Stimulated activated CD4-positive, alpha-beta T cell treated with anti-CD3 and anti-CD28 coated beads, Interleukin-2, amount 100 ng/mL, for 48 hours (primary cell): ENCODE measurements at places on chromosomes 7 and 10.

DNA sequence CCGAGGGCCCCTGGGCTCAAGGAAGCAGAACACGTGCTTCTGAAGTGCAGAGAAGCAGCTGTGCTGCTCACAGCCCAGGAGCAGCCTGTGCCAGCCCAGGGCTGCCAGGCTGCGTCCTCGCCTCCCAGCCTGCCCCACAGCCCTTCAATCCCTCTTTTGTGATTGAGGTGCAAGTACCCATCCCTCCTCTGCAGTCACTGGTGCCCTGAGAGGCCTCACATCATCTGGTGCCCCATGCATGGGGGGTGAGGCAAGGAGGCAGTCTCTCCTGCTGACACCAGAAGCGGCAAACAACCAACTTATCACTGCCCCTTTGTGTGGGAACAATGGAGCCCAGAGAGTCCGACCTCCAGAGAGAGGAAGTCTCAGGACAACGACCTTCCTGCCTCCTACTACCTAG is 49.8 kb upstream of the FGFR2 start:
- no peak for DNase-seq

DNA sequence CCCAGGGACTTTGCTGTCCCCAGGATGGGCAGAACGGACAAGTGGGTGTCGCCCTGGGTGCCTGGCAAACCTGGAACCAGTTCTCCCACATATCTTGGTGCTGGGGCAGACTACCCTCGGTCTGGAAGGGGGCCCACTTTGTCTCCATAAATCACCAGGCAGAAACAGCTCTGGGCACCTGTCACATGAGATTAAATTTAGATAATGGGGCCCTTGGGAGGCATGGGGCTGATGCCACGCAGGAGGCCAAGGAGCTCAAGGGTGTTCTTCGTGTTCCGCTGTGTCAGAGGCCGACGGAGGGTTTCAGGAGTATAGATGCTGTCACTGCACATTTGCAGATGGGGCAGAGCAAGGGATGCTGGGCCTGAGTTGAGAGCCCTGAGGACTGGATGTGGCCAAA is 72.7 kb downstream of the TMEM130 start:
- DNase-seq, result no peak

- DNase-seq, result no peak
These were observed 2.6 kb upstream of the BMPR1A start for GRCh38 chr10:86753638-86754434.

DNA sequence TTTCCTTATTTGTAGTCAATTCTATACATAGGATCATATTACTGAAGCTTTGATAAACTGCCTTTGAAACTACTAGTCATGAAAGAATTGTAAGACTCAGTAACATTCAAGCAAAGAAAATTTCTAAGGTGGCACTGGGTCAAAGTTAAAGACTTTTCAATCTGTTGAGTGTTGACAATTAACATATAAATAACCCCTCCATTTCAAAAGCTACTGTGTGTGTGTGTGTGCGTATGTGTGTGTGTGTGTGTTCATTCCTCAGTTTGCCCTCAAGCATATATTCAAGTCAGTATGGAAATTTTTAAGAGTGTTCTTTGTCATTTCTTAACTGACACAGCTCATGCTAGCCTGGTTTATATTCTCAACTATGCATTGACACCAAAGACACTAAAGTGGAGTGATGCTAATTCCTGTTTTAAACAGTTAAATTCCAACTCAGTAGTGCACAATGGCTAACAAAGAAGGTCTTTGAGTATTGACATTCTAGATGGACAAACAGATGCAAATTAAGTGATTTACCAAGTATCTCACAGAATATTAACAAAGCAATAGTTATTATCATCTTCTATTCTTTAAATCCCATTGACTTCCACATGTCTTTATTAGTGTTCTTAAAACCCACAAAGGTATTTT is 314.8 kb upstream of the GRM3 start:
- no peak for DNase-seq

GRCh38 chr10:28631896-28632583 is 45.3 kb upstream of the BAMBI start:
- DNase-seq, result no peak

- no peak for DNase-seq
These were observed 131.3 kb downstream of the ALOX5 start for GRCh38 chr10:45505311-45505710.

DNA sequence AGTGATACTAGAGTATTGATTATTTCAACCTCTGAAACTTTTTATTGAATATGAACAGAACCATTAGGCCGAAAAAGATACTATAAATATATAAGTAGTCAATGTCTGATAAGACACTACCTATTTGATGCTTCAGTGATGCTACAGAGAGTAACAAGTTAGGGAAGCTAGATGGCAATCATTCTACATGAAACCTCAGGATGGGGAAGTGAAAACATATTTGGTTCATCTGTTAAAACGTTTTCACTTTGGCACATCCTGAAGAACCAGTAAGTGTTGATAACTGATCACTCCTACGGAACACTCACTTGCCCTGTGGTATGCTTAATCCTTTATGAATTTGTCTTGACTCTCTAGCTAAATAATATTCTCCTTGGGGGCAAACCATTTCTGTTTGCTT is 1064.9 kb downstream of the NXPH1 start:
- DNase-seq, result no peak

DNA sequence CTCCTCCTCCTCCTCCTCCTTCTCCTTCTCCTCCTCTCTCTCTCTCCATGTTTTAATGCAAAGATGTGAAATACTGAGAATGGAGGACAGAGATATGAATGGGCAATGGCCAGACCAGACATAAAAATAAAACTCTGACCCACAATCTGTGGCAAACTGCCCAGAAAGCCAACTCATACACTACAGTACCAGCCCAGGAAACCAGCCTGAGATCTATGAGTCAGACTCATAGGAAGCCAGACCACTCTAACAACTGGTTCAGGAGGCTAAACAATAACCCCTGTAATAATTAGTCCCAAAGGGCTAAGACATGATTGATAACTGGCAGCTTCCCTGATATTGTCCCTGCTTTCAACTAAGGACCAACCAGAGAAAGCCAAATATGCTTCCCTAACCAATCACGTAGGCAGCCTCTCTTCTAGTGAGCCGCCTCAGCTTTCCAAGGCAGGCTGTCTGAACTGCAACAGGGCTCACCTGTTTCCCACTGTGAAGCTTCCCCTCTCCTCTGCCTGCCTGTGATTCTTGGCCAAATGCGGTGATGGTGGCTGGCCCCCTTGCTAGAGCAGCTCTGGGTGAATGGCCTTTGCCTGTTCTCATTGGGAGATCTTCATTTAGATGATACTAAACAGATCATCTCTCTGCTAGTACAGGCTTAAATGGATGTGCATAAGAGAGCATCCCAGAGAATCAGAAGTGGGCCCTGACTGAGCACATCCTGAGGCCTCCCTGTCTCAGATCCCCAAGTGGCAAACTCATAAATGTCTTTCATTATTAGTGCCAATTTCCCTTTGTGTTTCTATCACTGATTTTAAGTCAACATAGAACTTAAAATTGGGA is 817.6 kb downstream of the TNS3 start:
- no peak for DNase-seq

GRCh38 chr10:12401466-12401865 is 52.1 kb downstream of the CAMK1D start:
- DNase-seq, result no peak

GRCh38 chr7:75662579-75663301 is 76.0 kb downstream of the HIP1 start:
- DNase-seq, result no peak

DNA sequence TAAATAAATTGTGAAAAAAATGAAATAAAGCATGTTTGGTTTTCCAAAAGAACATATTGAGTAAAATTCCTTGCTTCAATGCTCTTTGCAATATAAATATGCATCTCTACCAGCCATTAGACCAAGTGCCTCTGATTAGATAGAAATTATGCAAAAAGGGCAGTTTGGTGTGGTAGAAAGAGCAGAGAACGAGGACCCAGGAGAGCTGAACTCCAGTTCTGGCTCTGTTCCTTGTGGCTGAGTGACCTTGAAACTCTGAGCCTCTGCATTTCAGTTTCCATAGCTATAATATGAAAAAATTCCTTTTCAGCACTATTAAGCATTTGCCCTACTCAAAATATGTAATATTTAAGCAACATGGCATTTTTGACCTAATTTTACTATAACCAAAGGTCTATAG is 36.5 kb downstream of the COL1A2 start:
- no peak for DNase-seq

- no peak for DNase-seq
These were observed 30.4 kb upstream of the DDC start for GRCh38 chr7:50595491-50596102.

GRCh38 chr10:113576852-113577251 is 24.0 kb downstream of the HABP2 start:
- no peak for DNase-seq

DNA sequence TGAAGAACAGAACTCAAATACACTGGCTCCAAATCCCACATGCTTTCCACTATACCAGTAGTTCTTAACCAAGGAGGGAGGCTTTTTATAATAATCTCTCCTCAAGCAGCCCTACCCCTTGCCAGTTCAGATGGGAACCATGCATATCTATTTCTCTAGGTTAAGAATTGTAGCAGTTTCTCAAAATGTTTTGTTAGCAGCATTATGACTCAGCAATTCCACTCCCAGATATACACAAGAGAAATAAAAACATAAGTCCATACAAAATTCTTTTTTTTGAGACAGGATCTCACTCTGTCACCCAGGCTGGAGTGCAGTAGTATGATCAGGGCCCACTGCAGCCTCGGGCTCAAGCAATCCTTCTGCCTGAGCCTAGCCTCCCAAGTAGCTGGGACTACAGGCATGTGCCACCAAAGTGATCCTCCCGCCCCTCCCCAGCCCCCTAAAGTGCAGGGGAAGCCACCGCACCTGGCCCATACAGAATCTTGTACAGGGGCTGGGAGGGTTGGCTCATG is 18.1 kb downstream of the YWHAG start:
- DNase-seq, result no peak

DNA sequence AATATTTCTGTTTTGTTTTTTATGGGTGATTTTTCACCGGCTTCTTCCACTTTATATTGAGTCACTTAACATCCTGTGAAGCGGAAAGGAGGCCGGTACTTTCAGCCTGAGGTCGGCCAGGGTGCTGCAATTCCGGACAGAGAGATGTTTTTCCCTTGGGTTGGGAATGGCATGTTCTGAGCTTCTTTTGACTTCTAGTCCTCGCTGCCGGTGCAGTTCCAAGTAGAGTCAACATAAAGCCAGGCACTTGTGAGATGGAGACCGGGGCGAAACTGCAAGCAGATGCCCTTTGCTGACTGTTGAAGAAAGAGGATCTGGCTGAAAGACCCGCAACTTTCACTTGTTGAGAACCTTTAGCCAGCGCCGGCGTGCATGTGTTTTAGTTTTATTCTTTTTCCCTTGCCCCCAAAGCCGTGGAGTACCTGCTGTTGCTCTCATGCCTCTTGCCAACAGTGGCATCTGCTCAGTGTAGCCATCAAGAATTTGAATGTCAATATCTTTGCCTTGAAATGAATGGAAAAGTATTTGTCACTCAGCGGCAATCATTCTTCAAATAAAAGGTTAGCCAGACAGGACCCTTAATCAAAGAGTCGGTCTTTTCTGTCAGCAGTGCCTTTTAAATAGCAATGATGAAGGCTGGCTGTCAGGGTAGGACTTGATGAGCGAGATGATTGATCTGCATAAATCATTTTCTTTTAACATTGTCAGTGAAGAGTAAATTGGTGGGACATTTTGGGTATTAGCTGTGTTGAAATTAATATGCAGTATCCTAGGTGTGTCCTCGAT is 351.2 kb downstream of the LRMDA start:
- DNase-seq, result no peak

GRCh38 chr7:138015096-138015495 is 13.2 kb upstream of the CREB3L2 start:
- no peak for DNase-seq

- no peak for DNase-seq
These were observed 69.9 kb downstream of the TMEM106B start for GRCh38 chr7:12281038-12281437.

- no peak for DNase-seq
These were observed 409.3 kb downstream of the RPS24 start for GRCh38 chr10:78442836-78443550.

DNA sequence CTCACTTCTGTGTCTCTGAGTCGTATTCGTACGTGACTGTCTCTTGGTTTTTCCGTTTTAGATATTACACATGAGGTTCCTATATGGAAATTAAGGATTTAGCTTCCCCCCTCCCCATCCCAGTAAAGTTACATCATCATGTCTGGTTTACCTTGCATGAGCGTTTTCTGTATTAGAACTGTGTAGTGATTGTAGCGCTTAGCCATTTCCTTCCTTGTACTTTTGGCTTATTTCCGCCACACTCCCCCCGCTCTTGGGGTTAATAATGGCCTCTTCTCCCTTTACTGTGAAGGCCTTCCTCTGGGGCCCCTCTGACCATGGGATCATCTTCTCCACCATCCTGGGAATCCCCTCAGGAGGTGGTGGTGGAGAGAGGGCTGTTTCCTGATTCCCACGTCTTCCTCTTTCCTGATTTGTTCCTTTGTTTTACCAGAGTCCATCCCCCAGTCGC is 27.2 kb upstream of the AP5Z1 start:
- DNase-seq, result no peak

DNA sequence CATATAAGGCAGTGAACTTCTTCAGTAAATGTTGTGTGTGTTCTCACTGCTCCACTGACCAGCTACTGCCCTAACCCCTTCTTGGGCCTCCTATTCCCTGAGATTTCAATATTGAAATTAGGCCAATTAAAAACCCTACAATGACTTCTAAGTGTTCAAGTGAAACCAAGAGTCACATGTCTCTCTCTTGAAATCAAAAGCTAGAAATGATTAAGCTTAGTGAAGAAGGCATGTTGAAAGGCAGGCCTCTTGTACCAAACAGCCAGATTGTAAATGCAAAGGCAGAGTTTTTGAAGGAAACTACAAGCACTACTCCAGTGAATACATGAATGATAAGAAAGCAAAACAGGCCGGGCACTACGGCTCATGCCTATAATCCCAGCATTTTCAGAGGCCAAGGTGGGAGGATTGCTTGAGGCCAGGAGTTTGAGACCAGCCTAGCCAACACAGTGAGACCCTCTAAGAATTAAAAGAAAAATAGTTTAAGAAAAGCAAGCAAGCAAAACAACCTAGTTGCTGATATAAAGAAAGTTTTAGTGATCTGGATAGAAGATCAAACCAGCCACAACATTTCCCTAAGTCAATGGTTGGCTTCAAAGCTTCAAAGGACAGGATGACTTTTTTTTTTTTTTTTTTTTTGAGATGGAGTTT is 22.3 kb downstream of the BRAF start:
- DNase-seq, result no peak

- DNase-seq, result no peak
These were observed 4.4 kb downstream of the DDIT4 start for GRCh38 chr10:72277996-72278667.

- DNase-seq, result no peak
These were observed 4.7 kb downstream of the CPA1 start for GRCh38 chr7:130384841-130385599.

GRCh38 chr10:52609626-52610240 is 162.9 kb downstream of the MBL2 start:
- DNase-seq, result no peak

DNA sequence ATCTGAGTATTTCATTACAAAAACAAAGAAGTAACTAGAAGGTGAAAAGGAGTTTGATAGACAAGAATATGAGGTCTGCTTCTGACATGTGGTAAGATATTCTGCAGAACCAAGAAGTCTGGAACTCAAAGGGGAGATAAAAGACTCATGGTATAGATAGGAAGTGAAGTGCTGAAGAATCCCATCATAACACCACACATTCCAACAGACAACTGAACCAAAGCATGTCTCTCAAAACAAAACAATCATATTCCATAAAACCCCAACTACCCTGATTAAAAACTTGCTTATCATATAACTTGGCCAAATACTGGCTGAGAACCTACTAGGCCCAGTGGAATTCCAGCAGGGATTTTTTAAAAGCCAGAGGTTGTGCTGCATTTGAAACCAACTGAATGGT is 178.7 kb downstream of the JAZF1 start:
- DNase-seq, result no peak

- no peak for DNase-seq
These were observed 703.5 kb upstream of the SEMA3D start for GRCh38 chr7:85890244-85890811.
